ENCODE measurements at places on chromosomes 11 and 22.

DNA sequence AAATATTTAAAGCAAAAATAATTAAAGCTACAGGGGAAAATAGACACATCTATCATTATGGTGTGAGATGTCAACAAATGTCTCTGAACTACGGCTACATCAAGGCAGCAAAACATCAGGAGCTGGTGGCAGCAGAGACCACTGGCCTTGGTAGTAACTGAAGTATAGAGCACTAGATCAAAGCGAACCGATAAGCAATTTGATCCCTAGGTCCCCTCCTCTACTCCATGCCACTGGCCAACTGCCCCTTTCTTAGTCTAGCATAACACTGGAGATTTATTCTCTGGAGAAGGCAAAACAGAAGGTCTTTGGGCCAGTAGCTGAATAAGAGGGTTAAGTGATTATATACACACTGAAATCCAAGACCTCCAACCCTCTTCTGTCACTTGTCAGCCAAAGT lies 13.6 kb upstream of the RAB3IL1 start:
- DNase-seq = no peak

DNA sequence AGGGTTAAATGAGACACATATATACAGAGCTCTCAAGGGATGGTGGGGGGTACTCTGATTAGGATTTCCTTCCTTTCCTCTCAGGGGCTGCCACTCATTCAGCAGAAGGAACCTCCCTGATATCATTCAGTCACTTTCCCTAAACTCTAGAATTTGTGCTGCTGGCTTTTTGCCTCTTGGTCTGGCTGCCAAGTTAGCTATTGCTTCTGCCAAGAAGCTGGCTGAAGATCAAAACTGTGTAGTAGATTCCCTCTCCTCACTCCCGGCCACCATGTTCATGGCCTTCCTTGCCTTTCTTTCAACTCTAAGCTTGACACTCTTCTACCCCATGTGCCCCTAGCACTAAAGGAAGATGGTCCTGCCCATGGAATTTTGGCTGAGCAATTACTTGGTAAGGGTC lies 18.7 kb downstream of the SLC6A5 start:
- no peak for DNase-seq

DNA sequence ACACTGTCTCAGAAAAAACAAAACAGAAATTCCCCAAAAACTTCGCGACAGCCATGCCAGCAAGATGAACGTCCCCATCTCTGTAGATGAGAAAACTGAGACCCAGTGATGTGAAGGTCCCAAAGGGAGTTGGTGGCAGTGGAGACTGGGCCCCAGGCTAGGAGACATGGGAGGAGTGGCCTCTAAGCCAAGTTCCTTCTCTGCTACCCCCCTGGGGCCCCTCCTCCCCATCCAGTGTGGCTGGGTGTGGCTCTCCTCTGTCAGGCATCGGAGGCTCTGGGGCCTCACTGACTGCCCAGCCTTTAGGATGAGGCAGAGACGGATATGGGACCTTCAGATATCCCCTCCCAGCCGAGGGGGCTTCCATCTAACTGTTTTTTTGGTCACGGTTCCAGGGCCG lies 9.8 kb downstream of the RELT start:
- DNase-seq = no peak

DNA sequence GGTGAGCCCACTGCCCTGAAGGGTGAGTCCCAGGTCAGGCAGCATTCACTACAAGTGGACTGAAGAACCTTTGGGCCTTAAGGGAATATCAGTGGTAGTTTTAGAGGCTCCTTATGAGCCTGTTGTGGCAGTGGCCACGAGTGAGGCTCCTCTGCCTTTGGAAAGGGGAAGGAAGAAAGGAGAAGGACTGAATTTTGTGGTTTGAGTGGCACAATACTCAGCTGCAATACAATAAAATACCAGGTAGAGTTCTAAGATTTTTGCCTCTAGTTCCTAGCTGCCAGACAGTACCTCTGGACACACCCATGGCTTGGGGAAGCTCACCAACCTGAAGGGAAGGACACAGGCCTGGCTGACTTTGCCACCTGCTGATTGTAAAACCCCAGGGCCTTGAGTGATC lies 260.9 kb downstream of the DYNC2H1 start:
- DNase-seq = no peak

GRCh38 chr11:99020352-99021225 lies at the start of gene CNTN5:
TSS of gene CNTN5 (plus strand) at chr11:99020949.
- DNase-seq = peak; percentile 77

DNA sequence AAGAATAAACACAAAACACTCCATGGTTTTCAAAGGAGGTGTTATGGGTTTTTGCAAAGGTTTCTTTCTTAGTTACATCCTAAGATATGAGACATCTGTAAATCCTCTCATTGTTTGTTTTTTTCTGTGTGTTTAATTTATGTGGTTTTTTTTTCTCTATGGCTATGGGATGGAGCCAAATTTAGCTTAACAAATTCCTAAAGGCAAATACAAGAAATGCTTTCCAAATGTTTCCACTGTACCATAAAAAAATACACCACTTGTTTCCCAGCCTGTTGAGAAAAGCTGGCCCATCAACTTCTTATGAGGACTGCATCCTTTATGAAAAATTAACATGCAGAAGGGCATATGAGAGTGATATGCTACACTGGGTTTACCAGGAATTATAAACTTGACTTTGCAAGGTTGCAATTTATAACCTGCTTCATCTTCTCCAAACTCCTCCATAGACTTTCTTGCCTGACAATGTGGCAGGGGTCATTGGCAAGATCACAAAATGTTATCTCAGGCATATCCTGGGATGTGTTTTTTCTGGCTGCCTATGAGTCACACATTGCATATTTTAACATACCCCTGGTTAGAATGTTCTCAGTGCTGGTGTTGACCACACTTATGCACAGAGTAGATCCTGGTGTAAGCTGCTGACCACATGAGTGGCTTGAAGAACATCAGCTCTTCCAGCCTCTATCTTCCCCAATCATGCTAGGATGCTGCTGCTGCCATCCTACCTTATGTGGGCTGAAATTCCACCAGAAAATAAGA lies 137.6 kb upstream of the TTC12 start:
- no peak for DNase-seq

DNA sequence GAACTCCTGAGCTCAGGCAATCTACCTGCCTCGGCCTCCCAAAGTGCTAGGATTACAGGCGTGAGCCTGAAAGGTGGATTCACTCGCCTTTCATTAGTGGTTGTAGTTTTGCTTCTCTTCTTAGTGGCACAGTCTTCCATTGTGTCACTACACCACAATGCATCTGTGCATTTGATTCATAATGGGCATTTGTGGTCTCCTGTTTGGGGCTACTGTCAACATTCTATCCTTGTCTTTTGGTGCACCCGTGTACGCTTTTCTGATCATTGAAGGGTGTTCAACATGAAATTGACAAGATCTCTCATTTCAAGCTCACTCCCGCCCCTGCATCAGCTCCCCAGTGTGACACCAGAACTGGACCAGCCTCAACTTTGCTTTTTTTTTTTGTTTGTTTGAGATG lies 2.0 kb upstream of the SYT12 start:
- no peak for DNase-seq

DNA sequence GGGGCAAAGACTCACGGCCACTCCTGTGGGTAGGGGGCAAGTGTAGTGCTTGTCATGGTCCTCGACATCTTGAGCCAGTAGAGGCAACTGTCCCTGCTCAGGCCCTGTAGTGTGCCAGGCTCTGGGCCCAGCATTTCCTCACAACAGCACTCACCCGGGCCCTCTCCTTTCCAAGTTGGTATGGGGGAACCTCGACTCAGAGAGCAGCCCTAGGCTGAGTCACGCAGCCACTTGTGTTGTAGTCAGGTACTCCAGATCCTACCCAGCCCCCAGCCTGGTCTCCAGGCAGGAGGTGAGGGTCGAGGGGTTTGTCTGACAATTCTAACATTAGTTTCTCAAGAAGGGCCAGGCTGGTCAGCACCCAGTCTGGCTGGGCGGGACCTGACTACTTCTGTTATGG lies 4.1 kb downstream of the RELT start:
- no peak for DNase-seq

- no peak for DNase-seq
Observed at GRCh38 chr11:33722590-33723234, 13.5 kb downstream of the CD59 start.

DNA sequence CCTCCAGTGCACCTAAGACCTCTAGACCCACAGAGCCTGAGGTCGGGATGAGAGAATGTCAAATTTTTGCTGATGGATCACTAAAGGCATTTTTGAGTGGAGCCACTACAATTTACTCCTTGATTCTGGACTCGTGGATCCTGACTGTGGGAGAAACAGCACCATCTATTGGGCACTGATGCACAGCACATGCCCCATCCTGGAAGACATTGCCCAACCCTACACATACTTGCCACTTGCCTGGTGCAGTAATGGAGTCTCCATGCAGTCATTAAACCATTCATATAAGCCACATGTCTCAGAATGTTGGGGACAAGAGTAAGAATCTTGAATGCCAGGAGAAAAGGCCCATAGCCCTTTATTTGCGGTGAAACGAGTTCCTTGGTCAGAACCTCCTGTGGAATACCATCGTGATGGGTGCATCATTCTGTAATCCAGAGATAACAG lies 103.9 kb downstream of the GGTLC2 start:
- no peak for DNase-seq

GRCh38 chr22:50487290-50488005 lies 789 bp downstream of the MIOX start:
- no peak for DNase-seq

DNA sequence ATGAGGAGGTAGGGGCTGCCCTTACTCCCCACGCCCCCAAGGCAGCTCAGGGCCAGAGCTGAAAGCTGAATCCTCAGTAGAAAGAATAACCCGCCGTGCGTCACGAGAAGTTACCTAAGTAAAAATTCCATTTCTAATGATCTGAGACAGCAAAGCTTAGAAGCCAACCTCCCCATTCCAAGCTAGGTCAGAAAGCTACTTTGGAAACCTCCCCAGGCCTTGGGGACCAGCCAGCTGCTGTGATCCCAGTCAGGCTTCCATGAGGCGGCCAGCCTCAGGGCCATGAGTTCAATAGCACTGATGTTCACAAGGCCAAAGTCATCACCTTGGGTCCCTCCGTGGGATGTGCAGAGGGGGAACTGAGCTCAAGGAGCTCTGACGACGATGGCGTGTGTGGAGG lies 6.9 kb downstream of the SHISAL1 start:
- no peak for DNase-seq

DNA sequence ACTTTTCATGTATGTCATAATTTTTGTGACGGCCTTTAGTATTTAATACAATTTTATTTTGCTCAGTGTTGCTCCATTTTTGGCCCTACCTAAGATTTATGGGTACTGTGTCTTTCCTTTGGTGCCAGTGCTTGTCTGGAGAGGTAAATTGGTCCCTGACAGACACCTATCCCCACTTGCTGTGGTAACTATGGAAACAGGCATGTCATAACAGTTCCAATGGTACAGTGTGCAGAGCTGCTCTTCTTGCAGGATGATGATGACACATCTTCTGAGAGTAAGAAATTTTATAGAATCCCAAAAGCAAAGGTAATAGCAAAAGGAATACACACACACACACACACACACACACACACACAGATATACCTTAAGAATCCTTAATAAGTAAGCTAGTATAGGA lies 118.5 kb downstream of the ELP4 start:
- no peak for DNase-seq

- DNase-seq = no peak
Observed at GRCh38 chr11:64347193-64347867, 7.3 kb downstream of the CCDC88B start.

DNA sequence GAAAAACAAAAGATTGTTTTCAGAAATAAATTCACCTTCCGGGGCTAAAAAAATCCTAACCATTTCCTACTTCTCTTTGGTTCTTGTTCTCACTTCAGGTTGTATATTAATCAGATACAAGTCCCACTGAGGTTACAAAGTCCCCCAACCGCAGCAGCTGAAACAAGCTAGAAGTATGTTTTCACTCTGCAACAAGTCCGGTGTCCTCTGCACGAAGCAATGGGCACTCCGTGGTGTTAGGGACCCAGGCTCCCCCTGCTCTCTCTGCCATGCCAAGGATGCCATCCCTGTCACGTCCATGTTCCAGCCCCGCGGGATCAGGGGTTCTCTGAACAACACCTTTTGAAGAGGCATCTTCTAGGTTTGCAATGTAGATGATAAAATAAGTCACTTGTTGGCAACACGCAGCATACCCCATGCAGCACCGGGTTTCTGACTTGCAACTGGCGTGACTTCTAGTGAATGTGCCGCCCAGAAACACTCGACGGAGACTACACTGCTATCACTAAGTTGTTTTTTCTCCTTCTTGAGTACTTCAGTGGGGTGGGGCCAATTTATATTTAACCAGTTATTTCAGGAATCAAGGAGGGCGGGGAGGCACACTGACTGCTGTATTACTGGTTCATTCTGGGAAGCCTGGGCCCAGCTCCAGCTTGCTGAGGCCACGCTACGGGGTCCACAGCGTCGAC lies 25.4 kb upstream of the GSTP1 start:
- no peak for DNase-seq

- DNase-seq = no peak
Observed at GRCh38 chr11:67347964-67348749, 5.2 kb downstream of the POLD4 start.

- DNase-seq = no peak
Observed at GRCh38 chr22:49360746-49361145, 466.9 kb downstream of the BRD1 start.

GRCh38 chr11:73453562-73453961 lies 77.4 kb downstream of the RELT start:
- DNase-seq = no peak

- DNase-seq = no peak
Observed at GRCh38 chr22:43754176-43754575, 57.9 kb downstream of the EFCAB6 start.

DNA sequence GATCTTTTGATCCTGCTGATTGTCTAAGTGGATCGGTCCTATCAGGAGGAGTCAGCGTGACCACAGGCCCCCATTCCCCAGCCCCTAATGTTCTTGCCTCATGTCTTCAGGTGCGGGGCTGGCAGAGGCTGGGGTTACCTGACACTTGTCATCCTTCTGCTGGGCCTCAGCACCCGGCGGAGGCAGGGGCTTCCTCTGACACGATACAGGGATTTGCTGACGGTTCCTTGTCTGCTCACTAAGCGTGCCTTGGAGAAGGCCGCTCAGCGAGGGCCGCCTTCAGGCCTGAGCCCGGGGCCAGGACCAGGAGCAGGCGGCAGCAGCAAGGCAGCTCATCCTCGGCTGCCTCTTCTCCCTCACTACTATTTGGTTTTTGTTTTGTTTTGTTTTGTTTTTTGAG lies 45.7 kb upstream of the KCNQ1OT1 start:
- DNase-seq = no peak

- no peak for DNase-seq
Observed at GRCh38 chr11:68677432-68677831, 6.9 kb upstream of the GAL start.
